ENCODE measurements at places on chromosomes 1 and 21.

DNA sequence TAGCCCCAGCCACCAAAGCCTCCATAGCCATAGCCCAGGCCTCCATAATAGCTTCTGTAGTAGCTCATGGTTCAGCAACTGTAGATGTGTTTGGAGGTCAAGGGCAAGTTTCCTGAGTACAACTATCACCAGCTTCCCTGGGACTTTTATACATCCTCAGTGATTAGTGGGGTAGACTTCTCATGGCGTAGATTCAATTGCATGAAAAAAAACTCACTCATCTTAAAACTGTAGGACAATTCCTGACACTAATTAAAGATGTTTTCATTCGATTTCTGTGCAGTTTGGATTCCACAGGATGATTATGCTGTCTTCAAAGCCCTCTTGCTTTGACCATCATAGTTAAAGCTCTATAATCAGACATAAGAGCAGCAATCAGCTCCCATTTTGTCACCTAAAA is at the start of gene KRTAP19-8:
Gene KRTAP19-8, minus strand, starts transcription at position 101 of the 400 bp plus-strand sequence. Its CDS starts 33 bp downstream, at position 68.
- DNase-seq, result no peak

DNA sequence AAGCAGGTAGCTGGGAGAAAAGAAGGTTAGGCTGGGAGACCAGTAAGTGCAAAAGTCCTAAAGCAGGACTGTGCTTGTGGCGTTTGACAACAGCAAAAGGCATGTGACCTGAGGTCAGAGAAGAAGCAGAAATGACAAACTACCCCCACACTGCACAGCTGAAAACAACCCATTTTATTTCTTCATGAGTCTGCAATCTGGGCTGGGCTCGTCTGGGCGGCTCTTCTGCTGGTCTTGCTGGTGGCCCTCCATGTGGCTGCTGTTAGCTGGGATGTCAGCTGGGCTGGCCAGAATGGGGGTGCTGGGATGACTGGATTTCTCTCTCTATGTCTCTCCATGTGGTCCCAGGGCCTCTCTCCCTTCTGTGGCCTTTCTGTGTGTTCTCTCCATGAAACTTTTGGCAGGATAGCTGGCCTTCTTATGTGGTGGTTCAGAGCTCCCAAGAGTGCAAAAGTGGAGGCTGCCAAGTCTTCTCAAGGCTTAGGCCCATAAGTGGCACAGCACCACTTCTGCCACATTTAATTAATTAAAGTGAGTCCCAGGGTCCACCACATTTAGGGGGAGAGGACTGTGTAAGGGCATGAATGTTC is 128.6 kb downstream of the RIPK4 start:
- DNase-seq, result no peak

DNA sequence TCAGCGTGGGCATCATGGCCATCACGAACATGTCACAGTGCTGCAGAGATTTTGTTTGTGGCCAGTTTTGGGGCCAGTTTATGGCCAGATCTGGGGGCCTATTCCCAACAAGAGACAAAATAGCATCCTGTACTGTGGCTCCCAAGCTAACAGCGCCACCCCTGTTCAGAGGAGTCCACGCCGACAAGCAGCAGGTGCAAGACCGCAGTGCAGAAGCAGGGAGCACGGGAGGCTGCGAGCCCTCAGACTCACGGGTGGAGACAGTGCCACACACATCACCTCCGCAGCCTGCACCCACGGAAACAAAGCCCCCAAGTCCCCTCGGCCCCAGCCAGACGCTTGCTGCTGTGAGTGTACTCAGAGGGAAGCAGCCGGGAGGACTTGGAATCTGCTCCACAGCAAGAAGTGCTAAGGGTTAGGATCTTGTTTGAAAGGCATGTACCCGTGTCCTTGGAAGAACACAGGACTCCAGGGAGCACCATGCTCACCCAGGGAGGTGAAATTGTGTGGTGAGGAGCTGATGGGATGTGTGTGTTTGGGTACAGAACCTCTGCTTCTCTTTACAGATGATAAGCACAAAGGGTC is 7.1 kb downstream of the TCP10L start:
- DNase-seq, result no peak

DNA sequence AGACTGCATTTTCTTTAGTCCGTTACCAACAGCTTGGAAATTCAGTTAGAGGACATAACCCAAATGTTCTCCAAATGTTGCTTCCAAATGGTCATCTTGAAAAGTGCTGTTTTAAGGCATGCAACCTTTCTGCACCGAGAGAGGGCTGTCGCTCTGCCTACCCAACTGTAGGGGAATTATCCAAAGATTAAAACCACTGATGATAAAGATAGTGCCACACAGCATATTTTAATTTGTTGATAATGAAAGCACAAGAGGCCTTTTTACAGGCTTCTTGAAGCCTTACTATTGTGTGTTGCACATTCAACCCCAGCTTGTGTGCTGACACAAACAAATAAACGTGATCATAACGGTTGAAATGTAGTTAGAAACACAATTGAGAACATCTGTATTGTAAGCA is 121.5 kb downstream of the LMO4 start:
- DNase-seq, result no peak

GRCh38 chr1:51622455-51622913 is 5.6 kb downstream of the OSBPL9 start:
- no peak for DNase-seq

- DNase-seq, result no peak
Observed at GRCh38 chr21:42149656-42150473, 69.1 kb upstream of the ABCG1 start.

Data from ascending aorta (tissue), 2 donors.